PC-3 (cell line): ENCODE measurements at places on chromosomes 1 and 21. TPM values are rescaled to one million over a fixed set of nuclear protein-coding genes. Genes with fewer than 3 reads are reported as not detected.

EDARADD gene
- 0.17 and 0.91 TPM in 2 replicates for total RNA-seq

DNA sequence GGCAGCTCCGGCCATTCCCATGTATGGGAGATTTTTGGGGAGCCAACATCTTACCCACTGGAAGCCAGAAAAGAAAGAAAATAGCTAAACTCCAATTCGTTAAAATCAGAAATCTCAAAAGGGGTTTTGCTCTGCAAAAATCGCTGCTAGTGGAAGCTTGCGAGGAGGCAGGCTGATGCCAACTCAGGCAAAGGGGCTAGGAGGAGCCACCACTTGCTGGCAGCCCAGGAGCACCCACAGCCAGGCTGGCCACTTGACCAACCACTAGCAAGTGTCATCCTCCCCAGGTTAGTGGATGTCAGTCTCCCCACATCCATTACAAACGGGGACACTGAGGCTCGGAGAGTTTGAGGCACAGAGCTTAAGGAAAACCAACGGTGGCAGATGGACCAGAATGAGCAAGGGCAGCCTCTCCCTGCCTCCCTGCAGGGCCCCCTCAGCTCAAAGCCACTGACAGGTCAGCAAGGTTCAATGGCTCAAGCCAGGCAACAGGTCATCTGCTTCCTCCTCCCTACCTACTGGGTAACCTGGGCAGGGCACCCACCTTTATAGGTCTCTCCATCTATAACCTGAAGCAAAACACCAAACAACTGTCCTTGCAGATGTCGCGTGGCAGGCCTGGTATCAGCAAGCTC is 10.8 kb downstream of the KCNN3 start:
- H3K27me3 ChIP-seq = no peaks in the 10 kb centered on the region
- H3K36me3 ChIP-seq = no peaks in the 10 kb centered on the region
- H3K4me3 ChIP-seq = no peak overlapping the region

DNA sequence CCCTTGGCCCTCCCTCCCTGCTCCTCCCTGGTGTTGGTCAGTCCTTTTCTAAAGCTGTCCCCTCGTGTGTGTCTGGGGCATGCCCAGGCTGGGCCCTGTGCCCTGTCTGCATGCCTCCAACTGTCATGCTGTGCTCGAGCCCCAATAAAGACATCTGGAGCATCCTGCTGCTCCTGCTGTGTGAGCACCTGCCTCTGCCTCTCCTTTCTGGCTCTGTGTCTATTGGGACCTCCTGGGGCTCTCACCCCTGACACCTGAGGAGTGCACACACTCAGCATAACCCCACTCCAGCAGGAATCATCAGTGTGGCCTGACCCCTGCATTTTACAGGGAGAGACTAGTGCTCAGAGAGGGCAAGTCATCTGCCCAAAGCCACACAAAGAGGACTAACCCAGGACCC is 23.7 kb downstream of the KCNC4 start:
- H3K27ac ChIP-seq = no peak overlapping the region
- no peaks in the 10 kb centered on the region for H3K36me3 ChIP-seq
- peaks cover 35% of the 10 kb centered on the region for H3K4me1 ChIP-seq
- H3K4me3 ChIP-seq = no peak overlapping the region
- DNase-seq = no peak

GRCh38 chr1:3717715-3718601 is 34.3 kb upstream of the CCDC27 start:
- no peaks in the 10 kb centered on the region for H3K4me1 ChIP-seq
- no peak overlapping the region for H3K27ac ChIP-seq
- no peaks in the 10 kb centered on the region for H3K36me3 ChIP-seq
- peaks cover 47% of the 10 kb centered on the region for H3K27me3 ChIP-seq
- H3K4me3 ChIP-seq = no peak overlapping the region

CYP4Z1 gene
- total RNA-seq = not detected in 2 replicates

SLC6A17 gene
- not detected in 2 replicates for total RNA-seq
